Stimulated activated naive CD8-positive, alpha-beta T cell treated with anti-CD3 and anti-CD28 coated beads, Interleukin-15, amount 100 ng/mL, for 72 hours (primary cell): ENCODE measurements at places on chromosomes 5 and 9.

DNA sequence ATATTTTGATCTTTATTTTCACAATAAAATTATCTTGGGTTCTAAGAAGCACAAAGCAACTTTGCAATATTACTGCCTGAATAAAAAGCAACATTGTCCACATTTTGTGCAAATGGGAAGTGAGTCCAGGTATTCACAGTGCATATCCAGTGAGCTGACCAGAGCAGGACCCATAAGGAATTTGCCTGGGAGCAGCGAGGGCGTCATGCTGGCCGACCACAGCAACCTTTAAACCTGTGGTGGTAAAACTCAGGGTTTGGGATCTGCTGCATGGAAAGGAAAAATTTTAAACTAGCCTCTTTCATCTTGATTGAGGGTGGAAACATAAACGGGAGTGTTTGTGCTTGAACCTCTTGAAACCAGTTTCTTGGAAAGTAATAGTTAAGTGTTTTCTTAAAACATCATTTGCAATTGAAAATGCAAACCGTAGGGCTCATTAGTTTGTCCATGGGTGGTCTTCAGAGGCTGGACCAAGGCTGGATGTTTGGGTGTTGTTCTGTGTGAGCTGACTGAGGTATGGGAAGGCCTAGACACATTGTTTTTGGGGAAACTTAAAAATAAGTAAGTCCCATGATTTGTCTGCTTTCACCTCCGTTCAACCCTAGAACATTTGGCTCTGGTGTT is 85.0 kb upstream of the ANKH start:
- no peak for DNase-seq

- DNase-seq, result no peak
These were observed 172.2 kb upstream of the ANKRD55 start for GRCh38 chr5:56405116-56405908.

- DNase-seq, result no peak
These were observed 33.5 kb downstream of the NAIF1 start for GRCh38 chr9:128033609-128034008.

- no peak for DNase-seq
These were observed 257.8 kb downstream of the AUH start for GRCh38 chr9:91103931-91104330.

DNA sequence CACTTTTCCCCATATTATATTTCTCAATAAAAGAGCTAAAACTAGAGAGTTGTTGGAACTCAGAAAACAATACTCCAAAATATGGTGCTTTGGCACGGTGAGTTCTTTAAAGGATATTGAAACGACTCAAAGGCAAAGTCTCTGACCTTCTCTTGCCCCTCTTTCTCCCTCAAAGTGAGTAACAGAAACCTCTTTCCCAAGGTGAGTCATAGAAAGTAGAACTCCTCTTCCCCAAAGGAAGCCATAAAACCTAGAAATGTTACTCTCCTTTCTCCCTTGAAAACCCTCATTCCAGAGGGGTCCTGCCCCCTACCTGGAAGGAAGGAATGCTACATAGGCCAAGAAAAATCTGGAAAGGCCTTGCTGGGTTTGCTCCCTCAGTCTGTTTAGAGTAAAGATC is 47.5 kb downstream of the RAPGEF6 start:
- DNase-seq, result no peak

DNA sequence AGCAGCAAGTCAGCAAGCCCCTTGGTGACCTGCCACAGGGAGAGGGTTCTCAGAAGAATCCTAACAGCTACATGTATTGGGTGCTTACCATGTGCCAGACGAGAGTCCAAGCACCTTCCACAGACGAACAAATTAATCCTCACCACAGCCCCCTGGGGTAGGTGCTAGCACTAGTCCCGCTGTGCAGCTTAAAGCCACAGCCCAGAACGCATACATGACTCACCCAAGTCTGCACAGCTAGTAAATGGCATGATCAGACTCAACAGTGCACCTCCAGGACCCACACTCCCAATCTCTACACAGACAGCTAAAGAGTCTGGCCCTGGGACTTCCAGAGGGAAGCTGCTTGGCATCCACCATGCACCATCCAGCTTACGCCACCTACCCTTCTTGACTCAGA is 111.5 kb downstream of the PAX5 start:
- no peak for DNase-seq

DNA sequence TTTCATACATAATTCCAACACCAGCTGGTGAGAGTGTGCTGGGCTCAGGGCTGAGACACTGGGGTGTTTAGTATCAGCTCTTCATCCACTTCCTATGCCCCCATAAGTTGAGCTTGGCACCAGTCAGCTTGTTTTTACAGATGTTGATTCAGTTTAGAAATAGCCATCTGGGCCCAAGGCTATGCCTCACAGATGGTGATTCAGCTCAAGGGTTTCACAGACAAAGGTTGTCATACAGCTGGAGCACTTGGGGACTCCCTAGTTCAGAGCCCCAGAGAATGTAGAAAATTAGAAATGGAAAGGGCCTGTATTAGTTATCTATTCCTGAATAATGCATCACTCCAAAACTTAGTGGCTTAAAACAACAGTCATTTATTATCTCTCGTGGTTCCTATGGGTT is 10.3 kb upstream of the CRHBP start:
- DNase-seq, result no peak

GRCh38 chr9:104027295-104027694 is 66.8 kb upstream of the SMC2 start:
- DNase-seq, result no peak

DNA sequence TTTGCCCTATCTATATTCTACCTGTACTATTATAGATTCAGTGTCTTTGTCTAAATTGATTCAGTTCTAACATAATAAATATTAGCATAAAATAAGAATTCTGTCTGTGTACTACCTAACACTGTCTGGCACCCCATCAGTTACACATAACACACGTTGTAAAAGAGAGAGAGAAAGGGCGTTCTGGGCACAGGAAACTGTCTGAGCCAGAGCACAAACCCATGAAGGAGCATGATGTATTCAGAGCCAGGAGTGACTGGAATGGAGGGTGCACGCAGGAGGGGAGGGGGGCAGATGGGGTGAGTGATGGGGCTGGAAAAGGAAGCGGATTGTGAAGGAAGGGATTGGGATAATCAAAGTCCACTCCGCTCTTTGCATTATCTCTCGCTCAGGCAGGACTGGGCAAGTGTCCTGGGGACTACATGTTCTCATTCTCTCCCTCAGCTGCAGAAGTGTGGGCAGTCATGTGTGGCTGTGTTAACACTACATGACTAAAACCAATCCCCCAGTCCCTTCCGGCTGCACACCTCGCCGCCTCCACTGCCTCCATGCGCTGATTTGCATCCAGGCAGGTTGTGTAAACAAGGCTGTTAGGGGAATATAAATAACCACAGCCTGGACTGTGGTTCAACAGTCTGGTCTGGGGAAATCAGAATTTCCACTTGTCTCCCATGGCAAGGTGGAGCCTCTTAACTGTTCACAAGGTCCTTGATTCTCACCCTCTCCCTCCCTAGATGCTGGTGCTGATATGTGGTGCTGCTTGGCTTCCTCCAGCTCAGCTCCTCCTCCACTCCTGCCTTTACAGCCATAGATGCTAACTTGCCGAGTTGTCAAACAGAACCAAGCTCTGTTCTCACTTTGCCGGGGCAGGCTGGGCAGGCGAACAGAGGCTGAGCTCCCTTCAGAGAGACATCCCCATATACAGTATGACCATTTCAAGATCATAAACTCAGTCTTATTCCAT is 367.5 kb upstream of the BRINP1 start:
- DNase-seq, result no peak

- no peak for DNase-seq
These were observed 115.2 kb downstream of the GNAQ start for GRCh38 chr9:77916410-77916819.

- DNase-seq, result no peak
These were observed 28.5 kb downstream of the COL5A1 start for GRCh38 chr9:134670042-134670525.

GRCh38 chr9:113477661-113478060 is 14.1 kb downstream of the RGS3 start:
- DNase-seq, result no peak

- DNase-seq, result no peak
These were observed 277.6 kb upstream of the TNC start for GRCh38 chr9:115395511-115396021.

GRCh38 chr9:14935964-14936363 is 25.7 kb upstream of the FREM1 start:
- no peak for DNase-seq

DNA sequence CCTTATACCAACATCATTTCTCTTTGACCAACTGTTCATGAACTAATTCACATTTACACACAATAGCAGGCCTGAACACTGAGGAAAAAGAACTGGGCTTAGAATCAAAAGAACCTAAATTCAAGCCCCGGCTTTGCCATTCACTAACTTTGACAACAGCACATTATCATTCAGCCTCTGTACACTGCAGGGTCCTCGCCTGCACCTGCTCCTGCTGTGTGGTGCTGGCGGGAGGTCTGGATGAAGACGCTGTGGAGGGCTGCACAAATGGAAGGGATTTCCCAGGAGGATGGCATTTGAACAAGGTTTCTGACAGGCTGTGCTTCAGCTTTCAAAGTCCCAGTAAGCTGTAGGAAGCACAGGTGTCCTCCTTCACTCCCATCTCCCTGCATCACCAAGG is 151.2 kb downstream of the ZDHHC21 start:
- no peak for DNase-seq

DNA sequence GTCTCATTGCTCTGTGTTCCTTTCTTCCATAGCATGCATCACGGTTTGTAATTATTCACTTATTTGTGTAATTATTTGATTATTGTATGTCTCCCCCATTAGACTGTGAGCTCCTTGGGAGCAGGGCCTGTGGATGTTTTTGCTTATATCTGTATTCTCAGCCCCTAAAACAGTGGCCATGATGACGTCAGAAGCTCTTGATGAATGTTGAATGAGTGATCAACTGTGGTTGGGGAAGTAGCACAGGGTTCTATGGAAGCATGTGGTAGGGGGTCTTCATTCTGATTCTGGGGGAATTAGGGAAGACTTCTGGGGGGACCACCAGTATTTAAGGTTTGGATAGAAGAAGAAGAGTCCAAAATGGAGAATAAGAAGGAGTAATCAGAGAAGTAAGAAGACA is 6.0 kb downstream of the DNAI1 start:
- no peak for DNase-seq
